ENCODE measurements at places on chromosomes 16 and 17.

DNA sequence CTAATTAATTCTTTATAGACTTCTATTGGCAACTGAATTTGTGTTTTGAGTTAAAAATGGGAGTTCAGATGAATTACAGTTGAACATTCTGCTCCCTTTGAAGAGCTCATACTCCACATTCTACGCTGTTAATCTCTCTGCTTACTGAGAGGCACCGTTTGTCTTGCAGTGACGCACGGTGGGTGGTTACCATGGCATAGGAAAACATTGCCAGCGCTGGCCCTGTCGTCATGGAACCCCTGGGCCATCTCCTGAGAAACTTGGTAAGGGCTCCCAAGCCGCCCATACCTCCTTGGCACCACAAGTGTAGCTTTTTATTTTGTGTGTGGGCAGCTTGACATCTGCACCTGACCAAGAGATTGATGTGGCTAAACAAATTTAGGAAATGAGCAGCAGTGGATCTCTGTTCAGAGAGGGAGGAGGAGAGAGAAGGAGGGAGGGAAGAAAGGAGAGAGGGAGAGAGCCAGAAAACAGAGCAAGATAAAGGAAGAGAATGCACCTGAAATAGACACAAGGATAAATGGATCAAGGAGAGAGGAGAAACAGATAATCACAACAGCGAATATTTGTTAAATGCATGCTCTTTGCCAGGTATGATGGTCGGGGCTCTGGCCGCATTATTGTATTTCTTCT is 398.5 kb downstream of the HAPSTR1 start:
- DNase-seq = no peak

GRCh38 chr16:83958846-83959565 is 6.0 kb downstream of the OSGIN1 start:
- DNase-seq = no peak

DNA sequence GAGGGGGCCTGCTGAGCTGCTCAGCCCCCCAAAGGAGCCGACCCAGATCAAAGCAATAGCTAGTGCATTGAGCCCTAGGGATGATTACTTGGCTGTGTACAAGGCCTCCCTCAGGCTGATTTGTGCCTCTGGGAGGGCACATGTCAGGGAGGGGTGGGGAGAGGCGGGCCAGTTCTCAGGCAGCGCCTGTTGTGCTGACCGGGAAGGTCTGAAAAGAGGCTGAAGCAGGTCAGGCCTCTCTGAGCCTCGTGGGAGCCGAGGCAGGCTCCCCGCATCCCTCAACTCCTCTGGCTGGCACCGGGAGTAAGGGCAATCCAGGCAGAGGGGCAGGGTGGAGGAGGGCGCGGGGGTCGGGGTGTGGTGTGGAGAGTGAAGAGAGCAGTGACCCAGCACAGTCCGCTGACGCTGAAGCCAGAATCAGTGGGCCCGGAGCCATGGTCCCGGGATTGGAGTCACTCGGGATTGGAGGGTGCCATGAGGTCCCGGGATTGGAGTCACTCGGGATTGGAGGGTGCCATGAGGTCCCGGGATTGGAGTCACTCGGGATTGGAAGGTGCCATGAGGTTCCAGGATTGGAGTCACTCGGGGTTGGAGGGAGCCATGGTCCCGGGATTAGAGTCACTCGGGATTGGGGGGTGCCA is 3.0 kb downstream of the DCXR start:
- no peak for DNase-seq

- no peak for DNase-seq
Observed at GRCh38 chr16:78216166-78216745, 116.8 kb downstream of the WWOX start.

DNA sequence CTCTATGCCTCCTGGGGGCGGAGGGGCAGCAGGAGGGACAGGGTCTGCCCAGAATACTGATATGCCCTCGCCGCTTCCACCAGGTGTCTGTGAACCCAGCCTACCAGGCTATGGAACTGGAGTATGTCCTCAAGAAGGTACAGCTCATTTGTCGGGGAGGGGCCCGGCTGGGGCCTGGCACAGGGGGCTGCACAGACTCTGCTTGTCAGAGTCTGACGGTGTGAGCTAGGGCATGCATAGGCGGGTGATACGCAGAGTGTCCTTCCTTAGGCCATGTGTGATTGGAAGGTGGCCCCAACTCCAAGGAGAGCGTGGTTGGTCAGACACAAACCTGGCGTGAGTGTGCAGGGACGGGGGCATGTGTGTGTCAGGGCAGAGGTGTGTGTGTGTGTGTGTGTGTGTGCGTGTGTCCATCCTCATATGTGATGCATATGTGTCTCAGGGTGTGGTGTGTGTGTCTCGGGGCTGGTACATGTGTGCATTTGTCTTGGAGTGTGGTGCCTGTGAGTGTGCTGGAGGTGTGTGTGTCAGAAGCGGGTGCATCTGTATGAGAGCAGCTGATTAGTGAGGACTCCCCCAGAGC is 7.0 kb downstream of the CHAD start:
- no peak for DNase-seq

DNA sequence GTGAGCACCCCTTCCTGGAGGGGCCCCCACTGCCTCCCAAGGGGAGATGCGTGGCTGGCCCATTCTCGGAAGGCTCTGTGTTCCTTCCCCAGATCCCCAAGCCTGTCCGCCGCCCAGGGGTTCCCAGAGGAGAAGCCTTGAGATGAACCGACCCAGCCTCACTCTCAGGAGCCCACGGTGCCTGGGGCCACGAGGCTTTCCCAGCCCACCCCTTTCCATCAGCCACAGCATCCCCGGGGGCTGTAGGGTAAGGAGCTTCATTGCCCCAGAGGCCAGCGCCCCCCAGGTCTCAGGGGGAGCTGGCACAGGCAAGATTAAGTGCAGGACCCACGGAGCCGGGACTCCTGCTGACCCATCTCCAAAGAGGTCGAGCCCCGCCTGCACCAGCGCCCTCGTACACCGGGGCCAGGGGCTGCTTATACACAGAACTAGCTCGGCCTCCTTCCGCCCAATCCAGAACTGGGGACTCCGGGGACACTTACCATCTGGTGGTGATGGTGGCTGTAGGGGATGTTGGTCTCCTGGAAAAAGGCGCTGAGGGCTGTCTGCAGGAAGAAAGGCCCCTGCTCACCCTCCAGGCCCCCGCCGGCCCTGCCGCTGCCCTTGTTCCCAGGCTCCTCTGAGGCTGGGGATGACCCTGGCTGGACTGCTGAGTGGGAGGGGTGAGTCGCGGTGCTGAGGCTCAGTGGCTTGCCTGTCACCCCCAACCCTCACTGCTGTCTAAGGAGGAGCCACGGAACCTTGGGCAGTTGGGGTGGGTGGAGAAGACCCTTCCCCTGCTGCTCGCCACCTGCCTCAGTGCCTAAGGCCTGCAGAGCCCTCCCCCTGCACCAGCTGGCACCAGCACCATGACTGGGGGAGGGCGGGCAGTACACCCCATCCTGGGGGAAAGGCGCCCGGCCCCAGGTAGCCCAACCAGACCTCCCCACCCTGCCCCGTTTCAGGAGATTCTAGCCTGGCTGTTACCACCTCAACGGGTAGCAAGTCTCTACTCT is 4.4 kb downstream of the UBALD1 start:
- no peak for DNase-seq

GRCh38 chr16:87559945-87560344 is 42.4 kb upstream of the JPH3 start:
- no peak for DNase-seq

DNA sequence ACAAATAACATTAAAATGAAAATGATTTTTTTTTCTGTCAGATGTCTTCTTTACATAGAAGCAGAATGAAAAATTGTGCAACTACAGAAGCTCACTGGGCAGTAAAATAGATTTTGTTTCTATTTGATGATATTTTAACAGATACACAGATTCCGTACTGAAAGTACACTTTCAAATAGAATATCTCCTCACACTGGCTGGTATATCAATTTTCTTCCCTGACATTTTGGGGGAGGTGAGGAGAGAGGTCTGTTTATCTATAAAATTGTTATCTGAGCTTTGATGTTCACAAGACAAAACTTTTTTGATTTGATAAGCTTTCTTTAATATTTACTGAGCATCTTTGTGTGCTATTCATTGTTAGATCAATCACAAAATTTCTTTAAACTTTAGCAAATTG is 124.3 kb upstream of the NACA2 start:
- no peak for DNase-seq

Measured in activated T-helper 9 cell treated with anti-CD3 and anti-CD28 coated beads, Interleukin-2, amount 50 U/mL, for 16 hours (primary cell).